NCI-H524 (cell line): ENCODE measurements at places on chromosomes 1 and 21.

DNA sequence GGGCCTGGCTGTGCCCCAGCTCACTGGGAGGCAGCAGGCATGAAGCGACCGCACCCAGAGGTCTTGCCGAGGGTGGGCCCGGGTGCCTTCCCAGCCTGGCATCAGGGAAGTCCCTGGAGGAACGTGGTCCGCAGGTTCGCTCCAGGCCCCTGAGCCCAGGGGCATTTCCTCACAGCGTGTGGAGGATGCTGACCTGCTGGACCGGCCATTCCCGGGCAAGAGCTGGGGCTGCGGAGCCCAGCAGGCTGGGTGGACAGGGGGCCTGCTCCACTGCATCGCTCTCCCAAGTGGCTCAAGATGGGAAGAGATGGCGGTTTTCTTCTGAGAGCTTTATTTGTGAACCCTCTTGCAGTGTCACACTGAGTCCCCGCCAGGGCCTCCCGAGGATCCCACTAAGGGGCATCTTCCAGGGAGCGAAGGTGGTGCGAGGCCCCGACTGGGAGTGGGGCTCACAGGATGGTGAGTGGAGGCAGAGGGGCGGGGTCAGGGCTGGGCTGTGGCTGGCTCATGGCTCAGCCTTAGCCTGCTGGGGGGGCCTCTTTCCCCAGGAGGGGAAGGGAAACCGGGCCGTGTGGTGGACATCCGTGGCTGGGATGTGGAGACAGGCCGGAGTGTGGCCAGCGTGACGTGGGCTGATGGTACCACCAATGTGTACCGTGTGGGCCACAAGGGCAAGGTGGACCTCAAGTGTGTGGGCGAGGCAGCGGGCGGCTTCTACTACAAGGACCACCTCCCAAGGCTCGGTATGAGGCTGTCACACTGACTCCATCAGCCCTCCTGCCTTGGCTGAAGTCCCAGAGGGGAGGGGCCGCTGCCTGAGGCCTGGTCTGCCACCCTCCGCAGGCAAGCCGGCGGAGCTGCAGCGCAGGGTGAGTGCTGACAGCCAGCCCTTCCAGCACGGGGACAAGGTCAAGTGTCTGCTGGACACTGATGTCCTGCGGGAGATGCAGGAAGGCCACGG, 7.2 kb upstream of the MMP23B start:
- no peak for DNase-seq

DNA sequence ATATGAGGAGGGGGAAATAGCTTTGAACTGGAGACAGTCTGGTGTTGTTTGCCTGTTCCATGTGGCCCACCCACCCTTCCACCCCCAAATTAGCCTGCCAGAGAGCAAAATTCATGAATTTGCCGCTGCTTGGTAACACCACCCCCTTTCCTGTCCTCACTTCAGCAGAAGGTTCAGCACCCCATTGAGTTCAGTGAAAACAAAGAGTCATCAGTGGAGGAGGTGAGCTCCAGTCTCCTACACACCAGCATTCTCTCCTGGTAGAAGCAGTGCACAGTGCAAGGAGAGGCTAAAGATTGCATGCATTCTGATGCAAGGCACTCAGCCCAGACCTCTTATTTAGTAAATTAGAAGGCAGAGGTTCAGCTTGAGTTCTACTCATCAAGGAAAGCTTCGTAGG, 99.7 kb upstream of the DYNLT5 start:
- DNase-seq, result no peak

DNA sequence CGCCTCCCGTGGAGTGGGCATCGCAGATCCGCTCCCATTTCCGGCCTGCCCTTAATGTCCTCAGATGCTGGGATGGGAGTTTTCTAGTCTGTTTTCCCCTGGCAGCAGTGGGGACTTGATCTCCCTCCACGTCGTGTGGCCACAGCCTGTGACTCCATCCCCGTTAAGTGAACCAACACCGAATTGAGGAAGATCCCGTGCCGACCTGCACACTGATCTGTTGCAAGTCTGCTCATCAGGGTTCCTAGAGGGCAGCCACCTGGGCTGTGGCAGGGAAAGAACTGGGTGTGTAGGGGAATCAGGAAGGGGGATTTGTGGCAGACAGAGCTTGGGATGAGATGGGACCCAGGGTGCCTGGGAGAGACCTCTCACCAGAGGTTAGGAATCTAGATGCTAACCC, 23.3 kb upstream of the CDK18 start:
- no peak for DNase-seq

GRCh38 chr1:50959303-50959912, 659 bp downstream of the FAF1 start:
- no peak for DNase-seq

DNA sequence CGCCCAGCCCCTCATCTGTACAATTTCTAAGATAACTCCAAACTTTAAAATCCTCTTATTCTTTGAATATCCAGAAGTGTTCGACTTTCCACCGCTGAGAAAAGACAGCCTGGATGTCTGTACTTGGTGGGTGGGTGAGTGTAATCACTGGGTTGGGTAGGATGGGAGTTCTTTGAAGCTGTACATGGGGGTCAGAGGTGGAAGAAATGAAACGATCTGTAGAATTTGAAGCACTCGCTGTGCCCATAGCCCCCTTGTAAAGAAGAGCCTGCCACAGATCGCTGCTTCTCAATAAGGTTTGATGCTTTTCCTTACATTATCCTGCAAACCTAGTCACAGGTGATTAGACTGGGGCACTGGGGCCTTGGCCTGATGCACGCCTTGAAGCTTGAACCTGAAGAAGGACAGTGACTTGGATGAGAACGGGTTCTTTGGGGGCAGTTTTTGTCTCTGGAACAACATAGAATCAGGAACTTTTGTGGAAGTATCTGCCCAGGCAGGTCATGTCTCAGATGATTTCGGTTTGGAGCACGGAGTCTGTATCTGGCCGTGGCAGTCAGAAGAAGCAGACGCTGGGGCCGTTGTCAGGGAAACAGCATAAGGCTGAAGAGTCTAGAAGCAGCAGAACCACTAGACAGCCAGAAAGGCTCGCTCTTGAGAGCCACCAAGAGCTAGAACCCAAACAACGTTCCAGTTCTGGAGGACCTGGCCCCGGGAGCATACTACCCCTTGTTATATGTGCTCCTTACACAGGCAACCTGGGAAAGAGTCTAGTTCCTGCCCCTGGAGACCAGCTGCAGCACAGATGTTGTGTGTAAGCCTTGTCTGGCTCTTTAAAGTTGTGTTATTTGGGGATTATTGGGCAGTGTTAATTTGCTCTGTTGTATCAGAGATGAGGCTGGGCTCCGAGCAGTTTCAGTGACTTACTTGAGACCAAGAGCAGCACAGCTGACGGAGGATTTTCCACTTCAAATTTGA, 45.1 kb upstream of the SCCPDH start:
- no peak for DNase-seq

- no peak for DNase-seq
These were observed 244.7 kb upstream of the POU3F1 start for GRCh38 chr1:38291336-38291735.

- DNase-seq, result no peak
These were observed 5.7 kb upstream of the PPP1R15B start for GRCh38 chr1:204417074-204417997.

- no peak for DNase-seq
These were observed 14.5 kb downstream of the SLC25A33 start for GRCh38 chr1:9553736-9554144.
